Effector CD8-positive, alpha-beta T cell (primary cell): ENCODE measurements at places on chromosomes 2 and 18.

- DNase-seq: no peak
Observed at GRCh38 chr2:129751409-129751808, 228.1 kb upstream of the RAB6C start.

DNA sequence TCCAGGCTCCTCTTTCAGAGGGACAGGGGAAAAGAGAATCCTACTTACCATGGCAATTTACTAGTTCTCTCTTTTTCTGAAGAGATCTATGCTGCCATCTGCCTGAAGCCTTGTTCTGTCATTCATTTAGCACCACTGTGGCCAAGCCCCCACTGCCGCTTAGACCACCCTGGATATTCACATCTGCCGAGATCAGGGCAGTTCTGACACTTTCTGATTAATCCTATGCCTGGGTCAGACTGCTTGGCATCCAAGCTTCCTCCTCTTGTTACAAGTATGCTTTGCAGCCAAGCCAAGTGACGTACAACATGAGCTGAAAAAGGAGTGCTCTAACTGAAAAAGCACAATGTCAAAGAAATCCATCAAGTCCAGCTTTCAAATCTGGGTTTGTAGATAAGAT lies 332.6 kb downstream of the SUCLG1 start:
- DNase-seq: no peak

DNA sequence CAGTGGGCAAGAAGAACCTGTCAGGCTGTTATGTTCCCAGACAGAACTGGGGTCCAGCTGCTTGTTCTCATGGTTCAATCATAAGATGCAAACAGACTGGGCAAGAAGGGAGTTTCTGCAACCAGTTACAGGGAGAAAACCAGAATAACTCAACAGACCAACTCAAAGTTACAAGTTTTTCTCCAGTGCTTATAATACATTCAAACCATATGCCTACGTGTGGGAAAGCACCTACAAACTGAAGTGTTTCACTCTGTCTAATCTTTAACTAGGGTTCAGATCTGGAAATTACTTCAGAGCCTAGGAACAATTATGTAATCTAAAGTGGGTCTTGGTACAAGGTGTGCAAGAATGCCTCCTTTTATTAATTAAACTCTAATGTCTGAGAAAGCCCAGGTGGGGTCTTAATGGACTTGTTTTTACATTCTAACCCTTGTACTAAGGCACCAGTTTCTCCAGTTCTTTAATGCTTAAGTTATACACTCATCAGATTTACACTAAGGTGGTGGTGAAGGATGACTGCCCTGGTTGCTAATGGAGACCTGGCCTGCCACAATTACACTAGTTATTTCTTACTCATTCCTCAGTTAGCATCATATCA lies 951.9 kb downstream of the TSN start:
- DNase-seq: no peak

DNA sequence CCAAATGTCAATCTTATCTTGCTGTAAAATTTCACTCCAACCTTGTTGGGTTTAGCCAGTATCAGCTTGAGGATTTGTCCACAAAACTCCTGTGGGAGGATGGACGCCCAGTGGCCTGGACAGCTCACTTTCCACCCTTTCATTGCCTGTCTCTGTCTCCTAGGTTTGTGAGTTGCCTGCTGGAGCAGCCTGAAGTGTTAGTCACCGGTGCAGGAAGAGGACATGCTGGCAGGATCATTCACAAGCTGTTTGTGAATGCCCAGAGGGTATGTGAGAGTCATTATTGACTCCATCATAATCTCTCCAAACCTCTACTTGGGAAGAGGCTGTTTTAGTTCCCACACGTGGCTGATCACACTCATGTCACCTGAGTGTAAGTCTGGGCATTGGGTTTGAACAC lies 112.3 kb downstream of the RAB3GAP1 start:
- DNase-seq: no peak

DNA sequence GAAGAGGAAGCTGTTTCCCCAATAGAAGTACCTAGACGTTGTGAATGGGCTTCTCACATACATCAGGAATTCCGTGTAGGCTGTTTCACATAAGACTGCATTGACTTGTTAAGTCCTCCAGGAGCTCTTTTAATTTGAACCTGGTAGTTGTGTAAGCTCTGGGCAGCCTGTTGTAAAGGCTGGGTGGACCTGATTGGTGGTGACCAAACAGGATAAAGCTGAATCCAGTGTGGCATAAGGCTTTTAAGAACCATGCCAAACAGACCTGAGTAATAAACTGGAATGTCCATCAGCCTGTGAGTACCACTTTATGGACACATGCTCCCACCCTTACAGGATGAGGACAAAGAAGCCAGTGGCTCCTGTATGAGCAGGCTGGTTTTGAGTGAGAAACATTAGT lies 24.1 kb downstream of the RMND5A start:
- no peak for DNase-seq

GRCh38 chr2:68565858-68566257 lies 77.5 kb upstream of the PROKR1 start:
- no peak for DNase-seq

GRCh38 chr2:239770246-239770639 lies 254.9 kb downstream of the NDUFA10 start:
- DNase-seq: no peak

GRCh38 chr2:48946449-48947048 lies 191.0 kb upstream of the LHCGR start:
- no peak for DNase-seq

DNA sequence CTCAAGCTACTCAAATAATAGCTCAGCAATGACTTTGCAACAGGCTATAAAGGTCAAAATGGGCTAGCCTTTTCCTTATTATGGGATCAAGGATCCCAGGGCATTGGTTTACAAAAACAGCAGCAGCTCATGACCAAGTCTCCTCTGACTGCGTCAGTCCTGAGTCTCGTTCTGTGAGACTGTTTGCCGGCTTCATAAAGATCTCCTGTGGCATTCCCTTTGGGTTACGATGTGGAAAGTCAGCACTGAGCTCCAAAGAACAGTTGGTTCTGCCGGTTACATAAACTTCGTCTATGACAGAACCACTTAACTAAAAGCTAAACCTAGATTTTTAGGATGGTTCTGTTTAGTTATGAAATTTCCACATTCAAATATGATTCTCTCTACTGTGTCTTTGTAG lies 674.9 kb downstream of the ZEB2 start:
- no peak for DNase-seq

DNA sequence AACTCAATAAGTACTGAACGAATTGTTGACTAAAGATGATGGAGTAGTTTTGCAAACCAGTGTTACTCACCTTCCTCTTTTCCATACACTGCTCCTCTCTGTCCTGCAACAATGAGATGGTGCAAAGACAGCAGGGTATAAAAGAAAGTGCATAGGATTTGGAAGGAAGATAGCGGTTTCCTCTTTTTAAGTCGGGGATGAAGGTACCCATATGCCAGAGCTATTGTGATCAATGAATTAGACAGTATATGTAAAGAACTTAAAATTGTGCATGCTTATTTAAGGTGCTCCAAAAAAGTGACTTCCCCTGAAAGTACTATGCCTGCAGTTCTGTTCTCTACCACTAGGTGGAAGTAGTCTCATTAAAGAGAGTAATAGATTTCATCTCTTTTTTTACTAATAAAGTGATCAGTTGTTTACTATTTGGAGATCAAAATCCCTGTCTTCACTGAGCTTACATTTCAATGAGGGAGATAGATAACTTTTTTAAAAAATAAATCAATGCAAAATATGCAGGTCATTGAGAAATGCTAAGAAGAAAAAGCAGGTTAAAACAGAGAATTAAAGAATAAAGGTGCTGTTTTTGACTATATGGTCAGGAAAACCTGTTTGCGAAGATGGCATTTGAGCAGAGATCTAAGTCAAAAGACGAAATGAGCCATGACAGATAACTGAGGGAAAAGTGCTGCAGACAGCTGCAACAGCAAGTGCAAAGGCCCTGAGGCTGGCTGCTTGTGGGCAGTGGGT lies 339.7 kb upstream of the SLC14A2 start:
- DNase-seq: no peak

GRCh38 chr18:42163321-42163720 lies 208.3 kb downstream of the PIK3C3 start:
- DNase-seq: no peak

GRCh38 chr2:100628506-100628905 lies 65.7 kb downstream of the PDCL3 start:
- no peak for DNase-seq

DNA sequence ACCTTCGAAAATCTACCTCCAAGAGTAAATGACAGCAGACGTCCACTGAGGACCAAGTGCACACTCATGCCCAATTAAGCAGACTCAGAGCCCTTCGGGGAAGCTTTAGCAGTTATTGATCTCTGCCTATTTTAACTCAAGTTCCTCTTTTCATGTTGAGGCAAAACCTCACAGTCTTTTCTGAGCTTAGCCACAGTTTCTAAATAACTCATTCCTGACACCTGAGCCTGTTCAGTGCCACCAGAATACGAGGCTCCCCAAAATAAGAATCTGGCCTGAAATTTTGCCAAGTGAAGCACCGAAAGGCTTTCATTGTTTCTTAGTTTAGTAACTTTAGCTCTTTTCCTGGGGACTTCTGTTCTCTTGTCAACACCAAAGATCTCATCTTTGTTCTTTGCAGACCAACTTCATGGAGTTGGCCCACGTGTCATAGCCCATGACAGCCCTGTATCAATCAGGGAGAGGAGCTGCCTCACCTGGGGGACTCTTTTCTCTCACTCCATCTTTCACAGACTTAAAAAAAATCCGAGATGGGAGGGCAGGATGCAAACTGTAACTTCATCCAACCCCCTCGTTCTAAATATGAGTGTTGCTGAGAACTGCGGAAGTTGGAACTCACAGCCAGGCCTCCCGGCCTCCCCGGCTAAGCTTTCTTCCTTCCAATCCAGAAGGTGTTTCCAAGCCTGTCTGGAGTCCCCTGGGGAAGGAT lies 22.2 kb downstream of the INPP5D start:
- no peak for DNase-seq

GRCh38 chr2:148048475-148049221 lies 27.8 kb downstream of the MBD5 start:
- DNase-seq: no peak

DNA sequence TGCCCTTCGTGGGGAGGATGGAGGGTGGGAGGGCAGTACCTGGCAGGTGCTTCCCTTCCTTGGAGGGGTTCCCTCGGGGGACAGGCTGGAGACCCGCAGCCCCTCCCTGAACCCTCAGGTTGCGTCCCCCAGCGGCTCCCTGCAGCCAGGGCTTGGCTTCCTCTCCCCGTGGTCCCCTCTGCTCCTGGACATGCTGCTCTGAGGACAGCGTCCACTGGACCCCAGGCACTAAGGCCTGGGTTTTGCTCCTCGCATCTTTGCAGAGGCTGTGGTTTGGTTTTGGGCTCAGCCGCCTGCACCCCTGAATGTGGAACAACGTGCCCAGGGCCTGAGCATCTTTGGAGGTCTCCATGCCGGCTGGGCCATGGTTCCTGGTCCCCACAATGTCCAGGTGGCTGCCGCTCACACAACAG lies 133.5 kb downstream of the PTGR3 start:
- no peak for DNase-seq
